ENCODE measurements at places on chromosomes 6 and 20.

DNA sequence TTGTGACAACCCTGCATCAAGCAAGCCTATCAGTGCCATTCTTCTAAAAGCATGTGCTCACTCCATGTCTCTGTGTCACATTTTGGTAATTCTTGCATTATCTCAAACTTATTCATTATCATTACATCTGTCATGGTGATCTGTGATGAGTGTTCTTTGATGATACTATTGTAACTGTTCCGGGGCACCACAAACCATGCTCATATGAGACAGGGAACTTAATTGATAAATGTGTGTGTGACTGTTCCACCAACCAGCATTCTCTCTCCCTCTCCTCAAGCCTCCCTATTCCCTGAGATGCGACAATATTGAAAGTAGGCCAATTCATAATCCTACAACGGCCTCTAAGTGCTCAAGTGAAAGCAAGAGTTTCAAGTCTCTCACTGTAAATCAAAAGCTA is 4.0 kb downstream of the HUS1B start:
- no peak for DNase-seq

DNA sequence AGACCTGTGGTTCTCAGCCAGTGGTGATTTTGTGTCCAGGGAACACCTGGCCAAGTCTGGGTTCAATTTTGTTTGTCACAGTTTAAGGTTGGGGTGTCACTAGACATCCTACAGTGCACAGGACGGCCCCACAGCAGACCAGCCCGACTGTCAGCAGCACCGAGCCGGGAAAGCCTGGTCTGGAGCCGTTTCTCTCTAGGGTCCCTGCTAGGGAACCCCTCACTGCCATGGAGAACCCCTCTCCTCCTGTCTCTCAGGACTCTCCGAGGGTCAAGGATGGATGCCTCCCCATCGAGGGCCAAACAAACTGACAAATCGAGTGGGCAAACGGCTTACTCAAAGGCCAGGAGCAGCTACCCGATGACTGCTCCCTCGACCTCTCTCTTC is 15.8 kb upstream of the STX16 start:
- no peak for DNase-seq

DNA sequence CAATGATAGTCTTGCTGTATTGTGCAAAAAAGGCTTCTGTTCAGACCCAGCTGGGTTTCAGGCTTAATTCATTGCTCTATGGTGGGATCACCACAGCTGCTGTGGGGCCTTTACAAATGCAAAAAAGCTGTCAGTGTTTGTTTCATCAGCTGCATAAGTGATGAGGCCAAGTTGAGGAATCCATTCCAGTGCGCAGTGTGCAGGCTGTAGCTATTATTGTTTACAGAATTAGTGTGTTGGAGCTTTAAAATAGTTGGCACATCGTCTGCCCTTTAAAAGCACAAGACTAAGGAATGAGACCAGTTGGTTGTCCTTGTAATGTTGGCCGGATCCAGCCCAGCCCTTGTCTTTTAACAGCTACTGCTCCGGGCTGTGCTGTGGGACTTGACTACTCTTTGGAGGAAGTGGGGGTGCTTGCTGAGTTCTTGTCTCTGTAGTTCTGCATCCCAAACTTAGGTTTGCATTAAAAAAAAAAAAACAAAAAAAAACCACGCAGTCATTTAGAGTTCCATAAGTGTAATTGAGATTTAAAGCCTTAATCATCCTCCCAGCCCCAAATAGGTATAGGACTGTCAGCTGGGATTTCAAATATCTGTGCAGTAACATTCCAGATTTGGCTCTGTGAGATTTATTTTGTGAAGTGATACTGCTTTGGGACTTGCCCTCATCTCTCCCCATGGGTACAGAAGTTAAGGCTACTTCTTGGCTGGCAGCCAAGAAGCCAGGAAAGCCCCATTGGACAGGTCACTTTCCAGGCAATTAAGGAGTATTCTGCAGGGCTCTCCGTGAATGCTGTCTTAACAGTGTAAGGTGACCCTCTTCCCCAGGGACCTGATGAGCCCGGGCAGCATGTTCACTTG is 19.3 kb downstream of the JARID2 start:
- no peak for DNase-seq

DNA sequence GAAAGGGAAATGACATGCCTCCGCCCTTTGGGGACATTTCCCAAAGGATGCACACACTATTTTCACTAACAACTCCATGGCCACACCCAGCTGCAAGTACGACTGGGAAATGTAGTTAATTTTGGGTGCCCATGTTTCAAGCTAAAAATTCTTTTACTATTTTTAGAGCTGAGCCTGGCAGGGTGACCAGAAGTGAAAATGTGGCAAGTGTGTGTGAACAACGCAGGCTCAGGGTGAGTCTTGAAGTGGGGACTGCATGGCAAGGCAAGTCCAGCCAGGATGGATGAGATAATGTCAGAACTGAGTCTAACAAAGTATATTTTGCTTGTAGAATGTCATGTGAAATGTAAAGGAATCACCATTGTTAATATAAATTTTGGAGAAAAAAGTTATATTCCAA is 17.0 kb upstream of the CD109 start:
- DNase-seq: no peak
